DMS79 treated with DMSO at 0.1 percent for 48 hours (cell line): ENCODE measurements at places on chromosomes 1 and 21.
A peak's percentile ranks its signal among the peaks of the same experiment; 100 is the strongest.

DNA sequence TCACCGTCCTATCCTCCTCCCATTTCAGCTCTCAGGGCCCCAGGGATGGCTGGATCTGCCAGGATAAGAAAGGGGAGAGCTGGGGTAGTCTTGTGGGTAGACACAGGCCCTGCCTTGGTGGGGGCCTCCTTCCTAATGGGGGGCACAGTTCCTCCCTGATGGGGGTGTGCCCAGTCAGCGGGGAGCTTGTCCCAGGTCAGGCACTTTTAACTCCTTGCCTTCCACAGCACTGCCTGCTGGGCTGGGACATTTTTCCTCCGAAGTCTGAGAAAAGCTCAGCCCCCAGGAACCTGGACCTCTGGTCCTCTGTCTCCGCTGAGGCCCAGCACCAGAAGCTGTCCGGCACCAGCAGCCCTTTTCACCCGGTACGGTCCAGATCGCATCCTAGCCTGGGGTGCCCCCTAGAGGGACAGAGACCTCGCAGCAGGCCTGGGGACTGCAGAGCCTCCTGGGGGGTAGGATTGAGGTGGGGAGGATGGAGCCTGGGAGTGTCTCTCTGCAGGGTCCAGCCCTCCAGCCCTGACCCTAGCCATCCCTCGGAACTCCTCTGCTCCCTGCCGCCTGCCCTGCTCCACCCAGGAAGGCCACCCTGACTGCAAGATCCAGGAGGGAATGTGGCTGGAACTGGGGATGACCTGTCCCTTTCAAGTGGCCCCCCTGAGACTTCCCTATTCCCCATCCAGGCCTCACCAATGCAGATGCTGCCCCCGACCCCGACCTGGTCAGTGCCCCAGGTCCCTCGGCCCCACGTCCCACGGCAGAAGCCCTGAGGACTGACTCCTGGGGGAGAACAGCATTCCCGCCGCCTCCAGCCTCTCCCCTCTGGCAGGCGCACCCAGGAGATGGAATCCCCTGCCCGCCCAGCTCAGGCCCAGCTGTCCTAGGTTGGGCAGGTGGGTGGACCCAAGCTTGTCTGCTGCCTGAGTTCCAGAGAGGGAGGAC, 12.0 kb downstream of the MIIP start:
- DNase-seq, result no peak

GRCh38 chr1:159992161-159992560, 38.1 kb upstream of the SLAMF9 start:
- DNase-seq, result no peak

GRCh38 chr1:73452522-73452921, 745.5 kb downstream of the LRRIQ3 start:
- DNase-seq, result no peak

GRCh38 chr1:93346421-93346993, 800 bp downstream of the DR1 start:
- DNase-seq, result peak; percentile 36

GRCh38 chr1:16120407-16120806, 35.5 kb downstream of the EPHA2 start:
- no peak for DNase-seq

GRCh38 chr1:212596798-212597197, 11.8 kb upstream of the ATF3 start:
- no peak for DNase-seq

GRCh38 chr1:236281198-236281653, 532 bp downstream of the ERO1B start:
- DNase-seq, result peak; percentile 53

GRCh38 chr1:150243003-150243402, 7.1 kb upstream of the ANP32E start:
- DNase-seq, result no peak

- no peak for DNase-seq
These were observed 172.8 kb upstream of the SAMSN1 start for GRCh38 chr21:14718951-14719350.

DNA sequence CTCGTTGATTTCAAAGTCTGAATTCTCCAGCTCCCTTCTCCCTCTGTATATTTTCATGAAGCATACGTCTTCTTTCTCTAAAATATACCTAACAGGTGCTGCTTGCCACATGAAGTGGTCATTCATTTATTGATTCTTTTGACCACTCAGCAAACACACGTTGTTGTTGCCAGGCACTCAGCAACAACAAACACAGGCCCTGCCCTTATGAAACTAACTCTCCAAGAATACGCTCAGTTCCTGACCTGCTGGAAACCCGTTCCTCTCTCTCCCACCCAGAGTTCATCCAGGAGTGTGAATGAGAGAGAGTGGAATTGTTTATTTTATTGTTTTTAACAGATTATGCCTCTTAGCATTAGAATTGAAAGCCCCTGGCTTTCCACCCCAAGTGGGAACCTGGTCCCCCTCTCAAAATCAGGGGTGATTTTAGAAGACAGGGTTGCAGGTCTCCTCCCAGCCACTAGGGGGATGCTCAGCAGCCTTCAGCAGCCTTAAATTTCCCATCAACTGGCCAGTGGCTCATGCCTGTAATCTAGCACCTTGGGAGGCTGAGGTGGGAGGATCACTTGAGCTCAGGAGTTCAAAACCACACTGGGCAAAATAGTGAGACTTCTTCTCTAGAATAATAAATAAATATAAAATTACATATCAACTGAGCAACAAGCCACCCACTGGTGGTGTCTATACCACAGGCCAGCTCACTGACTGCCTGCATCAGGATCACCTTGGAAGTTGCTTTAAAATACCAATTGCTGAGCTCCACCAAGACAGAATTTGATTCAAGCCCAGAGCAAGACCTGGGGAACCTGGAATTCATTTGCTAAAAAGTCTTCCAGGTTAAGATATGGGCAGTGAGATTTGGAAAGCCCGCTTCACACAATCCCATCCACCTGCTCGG, 181.0 kb upstream of the KLHDC7A start:
- peak; percentile 81 for DNase-seq

DNA sequence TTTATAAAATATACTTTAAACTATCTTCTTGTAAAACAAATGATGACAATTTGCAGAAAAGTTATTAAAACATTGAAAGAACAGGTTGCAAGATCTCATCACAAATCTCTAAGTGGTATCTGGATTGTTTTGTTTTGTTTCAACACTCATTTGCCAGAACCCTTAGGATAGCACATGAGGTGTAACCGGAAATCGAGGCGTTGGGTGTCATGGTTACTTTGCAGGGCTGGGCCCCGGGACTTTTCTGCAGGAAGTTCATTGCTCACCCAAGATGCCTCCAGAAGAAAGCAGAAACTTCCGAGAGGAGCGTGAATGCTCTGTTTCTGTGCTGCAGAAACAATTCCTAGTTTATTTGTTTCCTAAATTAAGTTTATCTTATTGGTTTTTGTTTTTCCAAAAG, 2.5 kb downstream of the DISC1 start:
- no peak for DNase-seq

DNA sequence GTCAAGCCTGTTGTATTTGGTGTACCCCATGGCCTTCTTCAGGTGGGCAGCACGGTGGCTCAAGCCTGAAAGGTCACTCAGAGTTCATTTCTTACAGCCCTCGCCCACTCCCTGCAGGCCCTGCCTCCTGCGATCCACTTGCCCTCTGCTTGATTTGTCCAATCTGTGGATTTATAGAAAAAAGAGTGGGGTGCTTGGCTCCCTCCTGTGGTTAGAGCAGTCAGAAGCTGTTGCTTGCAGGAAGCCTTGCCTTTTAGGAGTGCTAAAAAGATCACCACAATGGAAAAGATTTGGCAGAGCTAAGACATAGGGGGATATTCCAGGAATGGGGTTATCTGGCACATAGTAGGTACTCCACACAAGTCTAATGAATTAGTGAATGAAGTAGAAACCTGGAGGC, 108.0 kb upstream of the TRABD2B start:
- DNase-seq, result no peak

DNA sequence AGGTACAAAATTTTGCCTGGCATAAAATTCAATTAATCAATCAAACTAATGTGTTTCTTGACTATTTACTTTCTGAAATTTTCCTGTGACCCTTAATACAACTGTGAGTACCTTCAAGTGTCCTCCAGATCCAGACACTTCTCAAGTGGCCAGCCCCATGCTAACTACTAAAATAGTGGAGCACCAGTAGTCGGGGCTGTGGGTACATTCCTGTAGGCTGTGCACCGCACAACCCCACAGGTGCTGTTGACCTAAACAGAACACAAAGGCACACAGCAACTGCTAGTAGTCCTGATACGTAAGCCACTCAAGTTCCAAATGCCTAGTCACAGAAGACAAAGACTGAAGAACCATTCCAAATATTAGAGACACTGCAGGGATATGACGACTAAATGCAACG, 36.6 kb downstream of the TMEM50B start:
- DNase-seq, result peak; percentile 64

GRCh38 chr1:224635356-224635755, 19.2 kb downstream of the CNIH3 start:
- no peak for DNase-seq

DNA sequence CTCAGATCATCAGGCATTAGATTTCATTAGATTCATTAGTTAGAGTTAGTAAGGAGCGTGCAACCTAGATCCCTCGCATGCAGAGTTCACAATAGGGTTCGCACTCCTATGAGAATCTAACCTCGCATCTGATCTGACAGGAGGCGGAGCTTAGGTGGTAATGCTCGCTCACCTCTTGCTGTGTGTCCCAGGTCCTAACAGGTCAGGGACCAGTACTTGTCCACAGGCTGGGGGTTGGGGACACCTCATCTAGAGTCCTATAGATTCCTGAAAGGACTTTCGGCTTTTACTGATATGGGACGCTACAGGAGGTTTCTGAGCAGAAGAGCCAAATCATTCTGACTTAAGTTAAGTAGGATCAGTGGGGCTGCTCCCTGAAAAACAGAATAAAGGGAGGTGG, 91.4 kb downstream of the AKT3 start:
- DNase-seq, result no peak

GRCh38 chr1:33957854-33958253, 94.0 kb downstream of the HMGB4 start:
- no peak for DNase-seq

GRCh38 chr1:185016880-185017279, 28.5 kb upstream of the RNF2 start:
- no peak for DNase-seq

GRCh38 chr1:45004281-45004920, 6.7 kb downstream of the HECTD3 start:
- no peak for DNase-seq

DNA sequence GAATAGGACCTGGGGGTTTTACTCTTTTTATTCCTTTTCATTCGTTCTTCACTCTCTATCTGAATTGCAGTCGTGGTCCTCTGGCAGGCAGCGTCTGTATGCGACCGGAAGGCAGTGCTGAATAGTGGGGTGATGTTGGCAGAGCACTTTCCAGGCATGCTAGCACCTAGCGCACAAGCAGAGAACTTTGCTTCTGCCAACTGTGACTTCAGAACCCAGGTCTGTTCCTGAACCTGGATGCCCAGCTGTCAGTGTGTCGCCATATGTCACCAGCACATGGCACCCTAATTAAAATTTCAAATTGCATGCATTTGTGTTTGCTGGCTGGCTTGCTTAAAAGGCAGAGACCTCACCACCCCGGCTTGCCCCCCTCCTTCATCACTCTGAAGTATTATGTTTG, 116.2 kb downstream of the NFIA start:
- DNase-seq, result no peak

- DNase-seq, result no peak
These were observed 24.3 kb upstream of the ELAVL4 start for GRCh38 chr1:50084389-50084788.

DNA sequence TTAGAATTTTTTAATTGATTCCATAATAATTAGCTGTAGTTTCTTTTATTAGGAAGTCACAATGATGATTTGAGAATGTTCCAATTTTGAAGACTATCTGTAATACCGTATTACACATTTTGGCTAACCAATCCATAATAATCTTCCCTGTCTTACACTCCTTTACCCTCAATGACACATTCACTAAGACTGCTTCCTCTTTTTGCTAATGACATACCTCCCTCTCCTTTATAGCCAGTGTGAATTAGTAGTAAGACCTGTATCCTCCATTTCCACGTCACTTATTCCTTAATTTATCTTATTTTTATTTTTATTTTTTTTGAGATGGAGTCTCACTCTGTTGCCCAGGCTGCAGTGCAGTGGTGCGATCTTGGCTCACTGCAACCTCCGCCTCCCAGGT, 10.1 kb downstream of the KDM1A start:
- DNase-seq, result no peak

DNA sequence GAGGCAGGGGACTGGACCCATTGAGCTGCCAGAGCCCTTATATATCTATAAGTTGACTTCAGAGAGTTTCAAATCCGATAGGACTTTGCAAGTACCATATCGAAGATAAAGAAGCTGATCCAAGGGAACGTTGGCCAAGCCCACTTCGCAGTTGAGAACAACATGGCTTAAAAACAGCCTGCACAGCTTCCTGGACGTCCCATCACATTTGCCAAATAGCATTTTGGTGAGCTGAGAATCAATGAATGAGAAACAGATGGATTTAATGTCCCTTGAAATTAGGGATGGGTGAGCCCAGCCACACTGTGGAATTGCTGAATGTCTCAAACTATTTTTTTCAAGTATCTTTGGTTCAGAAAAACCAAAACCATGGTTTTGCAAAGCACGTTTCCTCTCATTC, 64.8 kb downstream of the KCNJ15 start:
- DNase-seq, result no peak

- no peak for DNase-seq
These were observed 841 bp downstream of the POFUT2 start for GRCh38 chr21:45286671-45287437.

DNA sequence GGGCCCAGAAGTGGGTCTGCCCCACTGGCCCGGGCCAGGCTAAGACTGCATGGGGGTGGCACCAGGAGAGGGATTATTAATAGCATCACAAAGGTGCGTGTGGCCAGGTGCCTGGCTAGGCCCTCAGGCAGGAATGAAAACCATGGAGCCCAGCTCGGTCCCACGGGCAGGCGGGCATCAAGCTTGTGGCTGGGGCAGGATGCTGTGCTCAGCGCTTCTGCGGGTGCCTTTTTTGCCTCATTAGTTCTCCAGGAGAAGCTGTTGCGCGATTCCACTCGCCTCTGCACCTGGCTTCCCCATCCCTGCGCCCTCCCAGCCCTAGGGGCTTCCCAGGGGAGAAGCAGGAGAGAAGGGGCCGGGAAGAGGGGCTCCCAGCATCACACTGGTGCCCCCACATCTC, 39.3 kb downstream of the CITED4 start:
- DNase-seq, result no peak

DNA sequence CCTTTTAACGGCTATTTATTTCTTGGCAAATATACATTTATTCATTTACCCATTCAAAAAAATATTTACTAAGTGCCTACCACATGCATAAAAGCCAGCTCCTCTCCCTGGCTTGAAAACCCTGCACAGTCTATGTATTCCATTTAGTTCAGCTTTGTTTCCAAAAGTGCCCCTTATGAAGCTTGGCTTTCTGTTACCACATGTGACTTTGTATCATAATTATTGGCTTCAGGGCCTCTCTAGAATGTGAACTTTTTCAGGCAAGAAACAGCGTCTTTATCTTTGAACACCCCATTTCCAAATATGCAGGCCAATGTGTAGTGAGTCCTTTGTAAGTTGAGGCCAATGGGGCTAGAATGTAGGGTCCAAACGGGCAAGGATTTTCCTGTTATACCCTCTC, 69.4 kb downstream of the CACHD1 start:
- no peak for DNase-seq
